ENCODE measurements at places on chromosomes 11 and 22. TPM values are rescaled to one million over a fixed set of nuclear protein-coding genes. Genes with fewer than 3 reads are reported as not detected.
A peak's percentile ranks its signal among the peaks of the same experiment; 100 is the strongest.

MMP11 gene
- total RNA-seq, result 2.9 TPM

MB gene
- total RNA-seq, result 0.46 TPM

ACRV1 gene
- total RNA-seq, result not detected

SCYL1 gene
- total RNA-seq, result 90.6 TPM

MYO18B gene
- total RNA-seq, result 0.09 TPM

FOXRED2 gene
- total RNA-seq, result 12.4 TPM

XKR3 gene
- total RNA-seq, result not detected

GLYAT gene
- total RNA-seq, result not detected

MS4A1 gene
- total RNA-seq, result 0.15 TPM

DNA sequence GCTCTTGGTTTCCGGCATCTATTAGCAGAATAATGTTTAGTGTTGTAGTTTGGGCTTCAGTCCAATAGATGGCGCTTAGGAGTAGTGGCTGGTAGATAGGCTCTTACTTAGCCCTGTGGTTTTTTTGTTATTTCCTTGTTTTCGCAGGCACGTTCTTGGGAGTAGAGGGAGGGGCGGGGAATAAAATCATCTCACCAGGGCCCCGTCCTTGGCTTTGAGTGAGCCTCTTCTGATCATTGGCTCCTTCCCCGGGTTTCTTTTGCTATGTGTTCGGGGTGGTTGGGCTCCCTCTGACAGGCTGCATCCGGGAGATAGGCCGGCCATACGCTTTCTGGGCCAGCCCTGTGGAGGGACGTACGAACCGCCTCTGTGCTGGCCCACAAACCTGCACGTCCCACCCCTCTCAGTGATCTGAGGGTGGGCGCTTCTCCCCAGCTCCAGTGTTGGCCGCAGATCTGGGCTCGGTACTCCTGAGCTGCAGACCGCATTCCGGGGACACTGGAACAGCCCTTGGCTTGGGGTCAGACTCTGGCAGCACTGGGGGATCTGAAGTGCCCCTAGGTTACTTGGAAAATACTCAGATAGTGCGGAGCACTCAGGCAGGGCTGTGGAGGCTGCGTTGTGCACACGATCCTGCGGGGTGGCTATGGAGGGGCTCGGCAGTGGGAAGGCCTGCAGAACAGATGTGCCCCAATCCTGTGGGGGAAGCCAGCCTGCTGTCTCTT is 217.0 kb downstream of the DYNC2H1 start:
- no peaks in the 10 kb centered on the region for H3K27me3 ChIP-seq
- no peaks in the 10 kb centered on the region for H3K36me3 ChIP-seq
- DNase-seq, result peak; percentile 36

DNA sequence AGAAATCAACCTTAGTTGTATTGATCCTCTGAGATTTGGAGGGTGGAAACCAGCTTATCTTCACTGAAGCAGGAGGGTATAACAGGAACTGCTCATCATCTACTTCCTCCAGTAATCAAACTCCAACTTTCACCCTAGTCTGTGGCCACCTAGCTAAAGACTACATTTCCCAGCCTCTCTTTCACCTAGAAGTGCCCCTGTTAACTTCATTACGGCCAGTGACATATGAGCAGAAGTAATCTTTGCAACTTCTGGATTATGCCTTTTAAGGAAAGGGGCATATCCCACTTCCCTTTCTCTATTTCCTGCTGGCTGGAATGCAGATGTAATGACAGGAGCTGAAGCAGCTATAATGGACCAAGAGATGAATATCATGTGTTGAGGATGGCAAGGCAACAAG is 7.6 kb upstream of the VPS37C start:
- H3K27me3 ChIP-seq, result no peaks in the 10 kb centered on the region
- H3K27ac ChIP-seq, result no peak overlapping the region
- no peak overlapping the region for H3K4me3 ChIP-seq

- no peaks in the 10 kb centered on the region for H3K36me3 ChIP-seq
- no peak overlapping the region for H3K27ac ChIP-seq
- no peaks in the 10 kb centered on the region for H3K4me1 ChIP-seq
- no peak for DNase-seq
Observed at GRCh38 chr22:33691057-33691630, 229.1 kb downstream of the LARGE1 start.

GRCh38 chr22:45290410-45290936 is 5.7 kb downstream of the UPK3A start:
- no peak for DNase-seq
- no peaks in the 10 kb centered on the region for H3K4me1 ChIP-seq
- no peaks in the 10 kb centered on the region for H3K36me3 ChIP-seq
- no peak overlapping the region for H3K27ac ChIP-seq
- H3K27me3 ChIP-seq, result no peaks in the 10 kb centered on the region

- H3K36me3 ChIP-seq, result peaks cover 52% of the 10 kb centered on the region
- peaks cover 24% of the 10 kb centered on the region for H3K4me1 ChIP-seq
- H3K27me3 ChIP-seq, result no peaks in the 10 kb centered on the region
- H3K27ac ChIP-seq, result no peak overlapping the region
- H3K4me3 ChIP-seq, result no peak overlapping the region
- DNase-seq, result no peak
Observed at GRCh38 chr11:65184146-65184545, 2.4 kb downstream of the CAPN1 start.

- H3K4me3 ChIP-seq, result no peak overlapping the region
- DNase-seq, result no peak
- H3K27me3 ChIP-seq, result no peaks in the 10 kb centered on the region
- H3K4me1 ChIP-seq, result peaks cover 11% of the 10 kb centered on the region
- H3K27ac ChIP-seq, result no peak overlapping the region
Observed at GRCh38 chr22:19928207-19928606, 13.4 kb upstream of the COMT start.

DNA sequence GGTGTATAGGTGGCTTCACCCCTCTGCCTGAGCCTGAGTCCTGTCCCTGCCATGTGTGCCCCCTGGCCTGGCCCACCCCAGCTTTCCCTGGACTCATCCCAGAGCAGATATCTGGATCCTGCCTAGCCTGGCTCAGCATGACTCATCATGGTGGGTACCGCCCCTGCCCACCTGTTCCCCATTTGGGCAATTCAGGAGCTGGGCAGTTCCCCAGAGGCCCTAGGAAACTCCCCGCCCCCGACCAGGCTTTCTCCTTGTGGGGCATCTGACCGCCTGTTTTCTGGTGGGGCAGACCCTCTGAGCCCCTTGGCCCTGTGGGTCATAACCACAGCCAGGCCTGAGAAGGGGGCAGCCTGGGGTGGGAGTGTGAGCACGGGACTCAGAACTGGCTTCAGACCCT is 4.4 kb downstream of the TSPO start:
- no peaks in the 10 kb centered on the region for H3K27me3 ChIP-seq
- H3K4me3 ChIP-seq, result no peak overlapping the region
- peak; percentile 31 for DNase-seq
- no peak overlapping the region for H3K27ac ChIP-seq
- H3K4me1 ChIP-seq, result peaks cover 31% of the 10 kb centered on the region

- H3K4me1 ChIP-seq, result peaks cover 11% of the 10 kb centered on the region
- no peaks in the 10 kb centered on the region for H3K27me3 ChIP-seq
- DNase-seq, result no peak
- no peaks in the 10 kb centered on the region for H3K36me3 ChIP-seq
- H3K27ac ChIP-seq, result peak overlapping the region; percentile 83
- no peak overlapping the region for H3K4me3 ChIP-seq
Observed at GRCh38 chr11:47378836-47379170, 456 bp upstream of the SPI1 start.

DNA sequence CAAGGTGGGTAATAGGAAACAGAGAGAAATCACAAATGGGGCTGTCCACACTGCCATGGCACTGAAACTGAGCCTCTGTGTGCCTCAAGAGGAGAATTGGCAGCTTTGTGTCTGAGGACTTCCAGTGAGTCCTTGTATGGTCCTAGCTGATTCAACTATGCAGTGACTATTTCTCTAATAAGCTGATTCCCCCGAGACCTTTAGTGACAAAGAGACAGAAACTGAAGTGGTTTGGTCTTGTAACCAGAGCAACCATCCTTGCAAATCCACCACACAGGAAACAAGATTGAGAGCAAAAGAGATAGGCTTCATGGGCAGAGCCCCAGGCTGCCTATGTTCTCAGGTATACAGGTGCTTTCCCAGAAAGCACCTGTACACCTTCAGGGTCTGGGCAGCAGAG is 1038.5 kb downstream of the NTM start:
- H3K27ac ChIP-seq, result no peak overlapping the region
- H3K36me3 ChIP-seq, result no peaks in the 10 kb centered on the region
- H3K4me1 ChIP-seq, result no peaks in the 10 kb centered on the region
- no peaks in the 10 kb centered on the region for H3K27me3 ChIP-seq
- DNase-seq, result no peak

- no peaks in the 10 kb centered on the region for H3K36me3 ChIP-seq
- no peak overlapping the region for H3K27ac ChIP-seq
- no peaks in the 10 kb centered on the region for H3K4me1 ChIP-seq
- DNase-seq, result no peak
Observed at GRCh38 chr22:34639911-34640310, 426.0 kb upstream of the ISX start.

DNA sequence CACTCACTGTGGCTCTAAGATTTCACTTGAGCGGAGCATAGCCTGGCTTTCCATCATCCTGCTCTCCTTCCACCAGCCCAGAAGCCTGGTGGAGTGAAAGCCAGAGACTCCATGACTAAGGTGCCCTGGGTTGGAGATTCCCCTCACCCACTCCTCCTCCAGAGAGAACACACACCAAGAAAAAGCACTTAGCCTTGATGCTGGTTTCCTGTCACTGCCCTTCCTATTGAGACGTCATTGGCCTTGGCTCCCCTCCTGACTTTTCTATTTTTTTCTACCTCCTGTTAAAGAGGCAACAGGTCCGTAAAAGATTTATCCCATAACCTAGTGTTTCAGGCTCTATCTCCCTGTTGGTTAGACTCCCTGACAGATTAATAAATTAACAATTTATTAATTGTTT is 38.5 kb upstream of the APLNR start:
- DNase-seq, result no peak
- no peaks in the 10 kb centered on the region for H3K36me3 ChIP-seq
- no peak overlapping the region for H3K4me3 ChIP-seq
- peak overlapping the region; percentile 54 for H3K27ac ChIP-seq
- no peaks in the 10 kb centered on the region for H3K27me3 ChIP-seq

DNA sequence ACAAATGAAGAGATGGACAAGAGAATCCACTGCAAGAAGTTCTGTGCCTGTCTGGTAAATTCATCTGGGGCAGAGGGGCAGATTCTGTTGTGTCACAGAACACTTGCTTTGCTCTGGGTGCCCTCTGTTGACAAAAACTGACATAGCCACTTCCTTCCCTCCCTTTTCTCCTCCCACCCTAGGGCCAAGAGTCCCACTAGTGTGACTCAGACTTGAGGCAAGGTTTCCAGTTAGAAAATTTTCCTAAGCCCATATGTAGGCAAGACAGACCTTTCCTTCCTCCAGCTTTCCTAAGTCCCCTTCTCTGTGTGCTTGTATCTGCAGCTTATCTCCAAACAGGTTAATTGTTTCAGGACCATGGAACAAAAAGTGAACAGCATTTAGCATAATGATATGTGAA is 106.8 kb downstream of the RBFOX2 start:
- H3K4me3 ChIP-seq, result no peak overlapping the region
- H3K27ac ChIP-seq, result peak overlapping the region; percentile 51
- H3K27me3 ChIP-seq, result no peaks in the 10 kb centered on the region
- no peak for DNase-seq
- peaks cover 15% of the 10 kb centered on the region for H3K4me1 ChIP-seq

DNA sequence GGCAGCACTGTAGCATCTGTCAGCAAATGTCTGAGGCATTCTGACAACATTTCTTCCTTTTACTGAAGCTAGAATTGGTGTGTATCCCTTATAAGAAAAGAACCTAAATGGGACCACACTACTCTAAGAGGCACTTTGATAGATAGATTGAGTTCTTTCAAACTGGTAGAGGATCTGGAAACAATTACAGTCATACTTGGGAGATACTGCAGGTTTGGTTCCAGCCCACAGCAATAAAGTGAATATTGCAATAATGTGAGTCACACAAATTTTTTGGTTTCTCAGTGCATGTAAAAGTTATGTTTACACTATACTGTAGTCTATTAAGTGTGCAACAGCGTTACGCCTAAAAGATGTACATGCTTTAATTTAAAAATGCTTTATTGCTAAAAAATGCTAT is 96.9 kb downstream of the SBF2 start:
- H3K4me1 ChIP-seq, result no peaks in the 10 kb centered on the region
- peaks cover 5% of the 10 kb centered on the region for H3K36me3 ChIP-seq
- H3K27me3 ChIP-seq, result no peaks in the 10 kb centered on the region

DNA sequence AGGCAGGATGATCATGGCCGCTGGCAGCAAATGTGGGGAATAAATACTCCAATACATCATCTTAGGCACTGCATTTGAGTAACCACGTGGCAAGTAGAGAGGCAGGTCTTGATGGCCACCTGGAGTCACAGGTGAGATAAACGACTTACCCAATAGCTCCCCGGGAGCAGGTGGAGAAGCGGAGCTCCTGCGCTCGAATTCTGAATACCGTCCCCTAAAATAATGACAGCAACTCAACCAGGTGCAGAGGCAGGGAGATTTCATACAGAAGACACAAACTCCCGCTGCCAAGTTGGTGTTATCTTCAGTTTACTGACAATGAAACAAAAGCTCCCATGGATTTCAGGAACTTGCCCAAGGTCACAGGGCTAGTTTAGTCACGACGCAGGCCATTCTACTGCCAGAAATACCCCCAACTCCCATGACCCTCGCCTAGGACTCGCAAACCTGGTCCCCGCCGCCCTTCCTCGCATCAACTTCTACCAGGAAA is 437 bp downstream of the SLC43A3 start:
- peak overlapping the region; percentile 92 for H3K27ac ChIP-seq
- H3K36me3 ChIP-seq, result peaks cover 4% of the 10 kb centered on the region
- DNase-seq, result no peak
- H3K4me3 ChIP-seq, result peak overlapping the region; percentile 58
- H3K27me3 ChIP-seq, result no peaks in the 10 kb centered on the region
- peaks cover 56% of the 10 kb centered on the region for H3K4me1 ChIP-seq

GRCh38 chr11:130197386-130198035 is 37.9 kb downstream of the ST14 start:
- no peak overlapping the region for H3K27ac ChIP-seq
- no peak overlapping the region for H3K4me3 ChIP-seq
- H3K36me3 ChIP-seq, result peaks cover 35% of the 10 kb centered on the region
- DNase-seq, result no peak
